ENCODE measurements at places on chromosomes 7 and 10.

- no peak for DNase-seq
These were observed 34.9 kb upstream of the PRSS1 start for GRCh38 chr7:142714375-142714774.

DNA sequence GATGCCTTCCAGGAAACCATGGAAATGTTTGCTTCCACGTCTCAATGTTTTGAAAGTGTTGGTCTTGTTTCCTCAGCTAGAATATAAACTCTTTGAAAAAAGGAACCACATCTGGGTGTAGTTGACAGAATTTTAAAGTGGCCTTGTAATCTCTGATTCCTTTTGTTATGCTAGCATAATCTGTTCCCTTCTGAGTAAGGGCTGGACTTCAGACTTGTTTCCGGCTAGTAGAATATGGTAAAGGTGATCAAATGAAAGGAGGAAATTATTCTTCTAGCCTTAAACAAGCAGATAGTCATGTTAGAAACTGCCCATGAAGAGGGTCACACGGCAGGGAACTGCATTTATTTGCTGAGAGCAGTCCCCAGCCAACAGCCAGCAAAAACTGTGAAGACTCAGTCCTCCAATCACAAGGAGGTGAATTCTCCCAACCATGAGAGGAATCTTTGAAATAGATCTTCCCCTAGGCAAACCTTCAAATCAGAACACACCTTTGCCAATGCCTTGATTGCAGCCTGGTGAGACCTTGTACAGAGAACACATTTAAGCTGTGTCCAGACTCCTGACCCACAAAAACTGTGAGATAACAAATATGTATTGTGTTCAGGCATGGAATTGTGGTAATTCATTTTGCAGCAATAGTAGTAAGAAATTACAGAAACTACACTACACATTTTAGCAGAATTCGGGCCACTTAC lies 316.9 kb upstream of the SP8 start:
- DNase-seq, result no peak

DNA sequence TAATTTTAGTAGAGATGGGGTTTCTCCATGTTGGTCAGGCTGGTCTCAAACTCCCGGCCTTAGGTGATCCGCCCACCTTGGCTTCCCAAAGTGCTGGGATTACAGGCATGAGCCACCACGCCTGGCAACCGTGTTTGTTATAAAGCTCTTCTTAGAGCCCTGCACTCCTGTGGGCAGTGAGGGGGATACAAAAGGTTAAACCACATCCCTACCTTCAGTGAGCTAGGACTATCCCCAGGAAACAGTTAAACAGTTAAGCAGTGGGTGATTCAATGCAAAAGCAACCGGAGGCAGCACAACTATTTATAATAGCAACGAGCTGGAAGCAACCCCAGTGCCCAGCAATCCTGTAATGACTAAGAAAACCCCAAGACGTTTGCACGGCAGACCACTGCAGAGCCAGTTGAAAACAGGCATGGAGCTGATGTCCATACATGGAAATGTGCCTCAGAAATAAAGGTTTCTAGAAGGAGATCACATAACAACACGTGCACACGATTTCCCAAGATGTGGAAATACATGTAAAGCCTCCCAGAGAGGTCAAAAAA lies 107.2 kb upstream of the LYZL2 start:
- no peak for DNase-seq

- no peak for DNase-seq
These were observed 6.1 kb downstream of the ECD start for GRCh38 chr10:73161662-73162061.

DNA sequence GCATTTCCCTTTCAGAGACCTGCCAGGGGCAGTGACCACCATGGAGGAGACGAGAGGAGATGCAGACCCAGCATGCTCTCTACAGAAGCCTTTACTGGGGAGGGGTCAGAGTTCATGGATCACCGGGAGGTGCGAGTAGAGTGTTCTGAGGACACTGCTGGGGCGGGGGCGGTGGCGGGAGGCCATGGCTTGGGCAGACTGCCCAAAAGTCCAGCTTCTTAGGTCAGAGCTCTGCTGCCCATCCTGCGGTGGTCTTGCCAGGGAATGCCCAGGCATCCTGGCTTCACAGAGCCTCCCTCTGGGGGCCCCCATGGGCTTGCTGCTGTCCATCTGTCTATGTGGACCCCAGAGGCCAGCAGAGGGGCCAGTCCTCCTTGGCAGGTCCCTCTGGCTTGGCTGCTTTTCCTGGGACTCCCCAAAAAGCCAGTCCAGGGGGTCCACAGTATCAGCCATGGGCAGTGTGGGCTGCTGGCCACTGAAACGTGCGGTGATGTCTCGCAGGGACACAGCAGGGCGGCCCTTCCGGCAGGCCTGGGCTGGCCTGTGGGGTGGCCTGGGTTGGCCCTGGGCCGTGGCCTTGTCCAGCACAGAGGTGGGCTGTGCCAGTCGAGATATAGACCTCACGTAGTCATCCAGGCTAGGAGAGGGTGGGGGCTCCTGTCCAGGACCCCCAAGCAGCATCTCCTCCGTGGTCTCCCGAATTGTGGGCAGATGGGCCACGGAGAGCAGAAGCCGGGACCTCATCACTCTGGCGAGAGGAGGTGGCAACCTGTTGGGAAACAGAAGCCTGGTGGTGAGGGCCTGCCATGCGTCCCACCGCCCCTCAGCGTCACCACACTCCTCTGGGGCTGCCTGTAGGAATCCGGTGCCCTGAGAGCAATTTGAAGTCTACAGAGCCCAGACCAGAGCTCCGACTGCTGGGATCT lies 1.1 kb downstream of the DEPP1 start:
- no peak for DNase-seq

DNA sequence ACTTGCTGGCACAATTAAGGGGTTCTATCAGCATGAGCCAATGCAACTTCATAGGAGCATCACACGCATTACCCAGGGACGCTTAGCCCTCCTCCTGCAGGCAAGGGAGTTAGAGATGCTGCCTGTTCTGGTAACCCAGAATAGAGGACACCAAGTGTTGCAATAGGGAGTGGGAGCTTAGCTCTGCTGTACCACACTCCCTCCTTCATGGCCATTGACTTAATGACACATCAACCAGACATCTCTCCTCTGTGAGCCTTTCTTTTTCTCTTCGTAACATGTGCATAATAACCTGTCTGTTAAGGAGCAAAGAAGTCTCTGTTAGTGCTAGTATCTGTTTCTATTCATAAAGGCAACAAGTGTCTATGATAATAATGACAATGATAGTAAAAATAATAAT lies 282.4 kb downstream of the SORCS3 start:
- DNase-seq, result no peak

DNA sequence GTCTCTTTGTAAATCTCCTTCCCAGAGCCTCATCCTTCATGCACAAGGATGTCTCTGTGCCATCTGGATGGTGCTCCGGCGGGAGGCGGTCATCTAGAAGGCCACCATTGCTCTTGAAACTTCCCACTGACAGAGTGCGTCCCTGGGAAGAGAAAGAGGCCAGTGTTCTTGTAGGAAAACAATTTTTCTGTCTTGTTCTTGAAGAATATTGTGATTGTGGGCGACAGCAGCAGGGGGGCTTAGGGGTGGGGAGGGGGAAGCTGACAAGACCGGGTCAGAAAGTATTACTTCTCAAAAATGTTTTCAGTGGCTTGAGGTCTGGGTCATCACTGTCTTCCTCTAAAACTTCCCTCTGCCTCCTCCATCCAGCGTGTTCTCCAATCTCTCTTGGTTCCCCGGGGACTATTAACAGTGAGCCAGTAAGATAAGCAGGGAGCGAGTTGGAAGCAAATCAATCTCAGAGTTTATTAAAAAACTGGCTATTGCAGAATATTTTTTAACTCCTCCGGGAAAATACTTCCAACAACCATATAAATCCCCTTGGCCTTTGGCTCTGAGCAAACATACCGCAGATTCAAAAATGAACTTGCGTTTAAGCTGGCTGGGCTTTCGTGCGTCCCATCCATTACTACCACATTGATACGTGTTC lies 597.8 kb upstream of the MGMT start:
- DNase-seq, result no peak

GRCh38 chr10:84059526-84059925 lies 79.8 kb upstream of the GHITM start:
- no peak for DNase-seq

GRCh38 chr10:109992485-109992884 lies 15.3 kb upstream of the ADD3 start:
- no peak for DNase-seq
